ENCODE measurements at places on chromosomes 16 and 17.

GRCh38 chr16:22941970-22942501 lies 128.1 kb downstream of the HS3ST2 start:
- no peak for DNase-seq

GRCh38 chr16:67897231-67897630 lies 4.2 kb downstream of the PSKH1 start:
- no peak for DNase-seq

DNA sequence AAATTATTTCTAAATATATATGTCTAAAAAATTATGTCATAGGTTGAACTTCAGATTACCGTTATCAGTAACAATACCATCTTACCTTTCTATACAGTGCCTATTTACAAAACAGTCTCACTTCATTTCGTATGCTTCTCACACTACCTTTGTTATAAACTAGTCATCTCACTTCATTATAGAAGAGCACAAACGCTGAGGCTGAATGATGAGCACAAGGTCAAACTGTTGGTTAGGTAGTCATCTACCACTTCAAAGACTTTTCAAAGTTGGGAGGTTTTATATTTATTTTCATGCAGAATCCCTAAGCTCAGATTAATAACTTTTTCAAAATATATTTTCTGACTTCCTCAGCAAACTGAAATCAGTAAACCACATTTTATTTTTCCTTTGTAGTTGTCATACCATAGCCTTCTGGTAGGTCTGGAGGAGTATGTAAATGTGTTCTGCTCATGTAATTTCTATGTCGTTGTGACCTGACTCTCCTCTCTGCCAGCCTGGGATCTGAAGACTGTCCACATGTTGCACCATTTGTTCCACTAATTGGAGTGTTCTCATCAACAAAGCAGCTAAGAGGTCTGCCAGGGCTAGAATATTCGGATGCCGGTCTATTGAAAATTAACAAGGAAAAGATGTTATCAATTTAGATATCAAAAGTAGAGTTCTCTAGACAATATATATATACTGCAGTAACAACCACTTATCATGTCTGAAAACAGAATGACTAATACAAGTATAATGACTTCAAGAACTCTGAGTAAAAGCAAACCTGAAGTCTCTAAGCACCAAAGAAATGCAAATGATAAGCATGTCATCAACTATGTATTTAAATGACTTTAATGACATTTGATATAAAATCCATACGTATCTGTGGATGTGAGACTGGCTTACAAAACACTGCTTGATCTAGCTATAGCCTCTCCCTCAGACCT lies 73.9 kb downstream of the CEP95 start:
- DNase-seq: no peak

- DNase-seq: no peak
Measured at GRCh38 chr17:7579834-7580603, 581 bp downstream of the CD68 start.

- no peak for DNase-seq
Measured at GRCh38 chr16:70432723-70433457, 6.0 kb downstream of the ST3GAL2 start.

DNA sequence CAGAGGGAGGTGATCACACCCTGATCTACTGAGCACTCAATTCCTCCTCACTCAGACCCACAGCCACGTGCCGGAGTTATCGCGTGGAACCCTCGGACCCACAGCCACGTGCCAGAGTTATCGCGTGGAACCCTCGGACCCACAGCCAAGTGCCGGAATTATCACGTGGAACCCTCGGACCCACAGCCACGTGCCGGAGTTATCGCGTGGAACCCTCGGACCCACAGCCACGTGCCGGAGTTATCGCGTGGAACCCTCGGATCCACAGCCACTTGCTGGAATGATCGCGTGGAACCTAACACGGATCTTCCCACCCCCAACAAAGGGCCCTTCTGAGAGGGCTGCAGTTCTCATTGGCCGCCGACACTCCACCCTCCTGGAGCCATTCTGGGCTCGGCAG lies 97.7 kb downstream of the PGS1 start:
- DNase-seq: no peak

DNA sequence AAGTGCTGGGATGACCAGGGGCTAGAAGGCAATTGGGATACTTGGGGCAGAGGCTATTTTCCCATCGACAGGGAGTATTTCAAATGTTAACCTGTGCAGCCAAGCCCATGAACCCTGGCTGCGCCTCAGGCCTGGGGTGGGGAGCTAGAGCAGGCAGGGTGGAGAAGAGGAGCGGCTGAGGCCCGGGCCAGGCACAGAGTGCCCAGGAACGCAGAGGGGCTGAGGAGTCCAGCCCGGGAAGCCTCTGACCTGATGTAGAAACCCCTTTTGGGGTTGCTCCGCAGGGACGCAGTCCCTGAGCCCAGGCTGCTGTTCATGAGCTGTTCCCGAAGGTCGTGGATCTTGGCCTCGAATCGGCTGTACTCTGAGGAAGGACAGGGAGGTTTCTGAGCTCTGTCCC lies 16.8 kb upstream of the ASGR1 start:
- DNase-seq: no peak

DNA sequence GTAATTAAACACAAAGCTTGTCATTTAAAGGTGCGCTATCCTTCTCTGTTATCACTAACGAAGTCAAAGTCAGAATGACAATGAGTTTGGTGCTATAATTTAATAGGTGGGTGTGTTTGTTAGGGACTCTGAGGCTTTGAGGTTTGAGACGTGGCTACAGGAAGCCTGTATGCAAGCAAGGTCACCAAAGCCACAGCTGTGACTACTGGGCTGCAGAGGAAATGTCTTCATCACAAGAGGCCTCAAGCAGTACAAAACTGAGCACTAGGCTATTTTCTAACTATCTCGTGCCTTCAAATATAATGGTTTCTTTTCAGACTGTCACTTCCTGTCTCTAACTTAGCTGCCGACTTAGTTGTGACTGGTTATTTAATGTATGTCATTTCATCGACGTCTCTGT lies 141.2 kb downstream of the AATF start:
- DNase-seq: peak; percentile 29

- no peak for DNase-seq
Measured at GRCh38 chr16:17101646-17102045, 369.1 kb downstream of the XYLT1 start.

- no peak for DNase-seq
Measured at GRCh38 chr17:6450926-6451832, 6.9 kb downstream of the PIMREG start.

DNA sequence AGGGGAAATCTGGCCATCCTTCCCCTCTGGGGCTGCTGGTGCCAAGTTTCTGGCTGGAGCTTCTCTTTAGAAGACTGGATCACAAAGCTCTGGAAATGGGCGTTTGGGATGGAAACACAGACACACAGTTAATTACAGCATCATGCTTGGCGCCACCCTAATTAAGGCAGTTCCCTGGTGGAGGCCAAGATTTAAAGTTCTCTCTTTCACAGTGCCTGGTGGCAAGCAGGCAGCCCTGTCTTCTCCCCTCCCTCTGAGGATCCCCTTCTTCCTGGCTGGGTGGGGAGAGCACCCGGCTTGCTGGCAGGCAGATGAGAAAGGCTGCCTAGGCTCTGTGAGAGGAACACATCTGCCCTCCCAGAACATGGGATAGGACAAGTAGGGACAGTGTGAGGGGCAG lies 59.0 kb upstream of the NKD1 start:
- DNase-seq: no peak

DNA sequence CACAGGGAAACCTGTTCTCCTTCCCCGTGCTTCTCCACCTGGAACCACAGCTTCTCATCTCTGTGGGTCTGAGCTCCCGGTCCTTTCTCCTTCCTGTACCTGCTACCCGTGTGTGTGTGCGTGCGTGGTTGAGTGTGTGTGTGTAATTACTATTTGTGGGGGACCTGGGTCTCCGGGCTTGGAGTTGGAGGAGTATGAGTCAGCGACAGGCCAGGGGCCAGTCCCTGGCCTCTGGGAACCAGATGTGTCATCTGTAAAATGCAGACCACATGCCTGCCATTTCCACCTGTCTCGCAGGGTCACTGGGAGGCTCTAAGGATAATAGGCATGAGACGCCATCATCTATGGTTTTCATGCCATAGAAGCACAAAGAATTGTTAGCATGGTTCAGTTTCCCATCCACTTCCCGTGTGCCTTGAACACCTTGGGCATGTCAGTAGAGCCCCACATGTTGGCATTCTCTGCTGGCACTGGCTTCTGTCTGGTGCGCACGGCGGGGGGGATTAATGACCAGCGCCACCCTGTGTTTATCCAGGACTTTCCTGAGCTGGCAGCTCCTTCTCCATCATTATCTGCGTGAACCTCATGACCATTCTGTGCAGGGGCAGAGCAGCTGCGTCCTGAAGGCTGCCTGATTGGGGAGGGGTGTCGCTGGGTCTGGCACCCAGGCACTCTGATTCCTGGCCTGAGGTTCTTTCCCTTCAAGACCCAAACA lies 1.5 kb downstream of the ZNF205 start:
- no peak for DNase-seq

DNA sequence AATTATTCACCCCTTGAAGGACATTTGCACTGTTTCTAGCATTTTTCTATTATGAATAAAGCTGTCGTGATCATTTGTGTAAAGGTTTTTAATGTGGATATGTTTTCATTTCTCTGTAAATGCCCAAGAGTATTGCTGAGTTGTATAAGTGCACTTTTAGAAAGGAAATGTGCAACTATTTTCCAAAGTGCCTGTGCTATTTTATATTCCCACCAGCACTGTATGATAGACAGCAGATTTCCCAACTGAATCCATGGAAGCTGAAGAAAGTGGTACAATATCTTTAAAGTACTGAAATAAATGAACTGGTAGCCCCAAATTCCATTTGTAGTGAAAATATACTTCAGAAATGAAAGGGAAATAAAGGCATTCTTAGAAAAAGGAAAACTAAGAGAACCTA lies 238.4 kb downstream of the BCAS3 start:
- DNase-seq: no peak

GRCh38 chr17:82888583-82889495 lies 49.0 kb upstream of the ZNF750 start:
- DNase-seq: no peak

GRCh38 chr16:49287572-49287971 lies 5.9 kb upstream of the CBLN1 start:
- no peak for DNase-seq

DNA sequence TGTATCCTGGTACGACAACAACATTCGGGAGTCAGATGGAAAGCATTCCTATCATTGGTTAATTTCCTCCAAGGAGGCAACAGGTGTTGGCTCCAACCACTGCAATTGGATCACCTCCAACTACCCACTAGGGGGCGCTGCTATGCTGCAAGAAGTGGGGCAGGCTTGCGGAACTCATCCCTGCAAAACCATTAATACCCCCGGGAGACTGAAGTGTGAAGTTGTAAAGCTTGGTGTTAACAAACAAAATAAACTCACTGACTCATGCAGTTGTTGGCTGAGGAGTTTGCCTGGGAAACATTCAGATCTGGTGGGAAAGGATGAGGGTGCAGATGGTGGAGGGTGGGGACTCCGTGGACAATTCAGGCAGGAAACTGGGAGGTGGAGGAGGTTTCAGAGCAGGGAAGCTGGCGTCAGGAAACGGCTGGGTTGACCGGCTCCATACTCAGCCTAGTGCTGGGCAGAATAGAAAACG lies 84.9 kb downstream of the HS3ST2 start:
- peak; percentile 32 for DNase-seq

DNA sequence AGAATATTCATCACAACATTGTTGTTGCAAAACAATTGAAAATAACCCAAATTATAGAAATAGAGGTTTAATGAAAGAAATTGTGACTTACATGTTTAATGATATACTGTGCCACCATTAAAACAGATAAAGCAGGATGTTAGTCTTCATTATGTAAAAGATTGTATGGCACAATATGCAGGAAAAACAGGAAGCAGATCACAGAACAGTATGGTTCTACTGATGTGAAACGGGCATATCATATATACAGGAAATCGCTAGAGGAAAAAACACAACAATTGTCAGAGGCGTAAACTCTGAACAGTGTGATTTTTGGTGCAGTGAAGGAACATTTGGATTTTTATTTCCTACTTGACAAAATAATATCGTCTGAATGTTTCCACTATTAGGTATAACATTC lies 22.0 kb downstream of the OR3A1 start:
- DNase-seq: no peak

DNA sequence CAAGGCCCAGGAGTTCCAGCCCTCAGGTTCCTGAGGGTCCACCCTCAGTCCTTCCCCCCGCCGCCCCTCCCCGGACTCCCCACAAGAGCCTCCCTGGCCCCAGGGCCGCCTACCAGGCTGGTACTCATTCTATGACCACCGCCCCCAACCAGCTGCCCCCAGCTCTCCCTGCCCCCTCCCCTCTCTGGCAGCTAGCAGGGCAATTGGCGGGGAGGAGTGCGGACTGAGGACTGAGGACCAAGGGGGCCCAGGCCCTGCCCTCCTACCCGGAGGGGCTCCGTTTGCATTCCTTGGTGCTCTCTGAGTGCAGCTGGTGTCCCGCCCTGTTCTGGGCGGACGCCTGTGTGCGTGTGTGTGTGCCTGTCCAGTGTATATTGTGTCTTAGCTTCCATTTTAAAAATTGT lies 19.1 kb downstream of the UNC13D start:
- DNase-seq: no peak

DNA sequence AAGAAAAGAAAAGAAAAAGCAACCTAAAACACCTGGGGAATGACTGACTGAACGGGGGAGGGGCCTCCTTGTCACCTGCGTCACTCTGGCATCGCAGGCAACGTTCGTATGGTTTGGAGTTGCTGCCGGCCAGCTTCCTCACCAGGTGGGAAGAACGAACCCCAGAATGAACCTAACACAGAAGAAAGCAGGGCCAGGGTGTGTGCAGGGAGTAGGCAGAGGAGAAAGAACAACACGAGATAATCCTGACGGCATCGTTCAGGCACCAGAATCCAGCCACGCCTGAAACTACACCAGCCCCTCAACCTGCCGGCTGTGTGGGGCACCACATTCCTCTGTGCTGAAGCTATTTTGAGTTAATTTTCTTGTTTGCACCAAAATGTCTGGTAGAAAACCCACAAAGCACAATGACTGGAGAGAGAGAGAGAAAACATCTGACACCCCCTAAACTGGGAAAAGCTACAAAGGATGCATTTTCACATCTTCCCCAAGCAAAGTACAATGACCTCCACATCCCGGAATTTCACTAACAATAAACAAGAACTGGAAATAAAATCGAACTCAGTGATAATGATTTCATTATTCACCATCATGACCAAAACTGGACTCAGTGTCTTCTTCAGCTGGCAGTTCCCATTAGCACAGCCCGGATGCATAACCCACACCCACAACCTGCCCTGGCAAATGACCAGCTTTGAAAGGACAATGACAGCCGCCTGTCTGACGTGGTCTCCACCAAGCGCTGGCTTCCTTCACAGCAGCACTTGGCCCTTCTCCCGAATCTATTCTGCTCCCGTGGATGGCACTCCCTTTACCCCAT lies 23.6 kb downstream of the RAB40B start:
- no peak for DNase-seq

DNA sequence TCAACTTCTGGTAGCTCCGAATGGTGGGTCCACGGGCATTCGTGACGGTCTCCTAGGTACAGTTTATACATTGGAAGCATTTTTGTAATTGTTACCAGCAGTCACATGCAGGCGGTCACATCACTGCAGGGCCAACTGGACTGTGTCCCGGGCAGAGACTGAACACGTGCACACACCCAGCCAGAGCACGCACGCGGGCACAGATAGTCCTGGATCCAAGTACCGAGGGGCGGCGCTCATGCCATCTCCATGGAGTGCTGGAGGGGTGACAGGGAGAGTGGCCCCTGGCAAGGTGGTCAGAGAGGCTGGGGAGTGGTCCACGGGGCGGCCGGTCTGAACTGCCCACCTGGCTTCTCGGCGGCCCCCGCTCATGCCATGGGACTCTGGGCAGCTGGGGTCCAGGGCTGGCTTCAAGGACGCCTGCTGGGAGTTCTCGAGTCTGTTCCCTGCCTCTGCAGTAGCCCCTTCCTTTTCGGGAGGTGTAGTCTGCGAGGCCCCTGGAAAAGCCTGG lies 34.2 kb downstream of the BAIAP2 start:
- DNase-seq: no peak
